ENCODE measurements at places on chromosomes 5 and 9. TPM values are rescaled to one million over a fixed set of nuclear protein-coding genes. Genes with fewer than 3 reads are reported as not detected.

DNA sequence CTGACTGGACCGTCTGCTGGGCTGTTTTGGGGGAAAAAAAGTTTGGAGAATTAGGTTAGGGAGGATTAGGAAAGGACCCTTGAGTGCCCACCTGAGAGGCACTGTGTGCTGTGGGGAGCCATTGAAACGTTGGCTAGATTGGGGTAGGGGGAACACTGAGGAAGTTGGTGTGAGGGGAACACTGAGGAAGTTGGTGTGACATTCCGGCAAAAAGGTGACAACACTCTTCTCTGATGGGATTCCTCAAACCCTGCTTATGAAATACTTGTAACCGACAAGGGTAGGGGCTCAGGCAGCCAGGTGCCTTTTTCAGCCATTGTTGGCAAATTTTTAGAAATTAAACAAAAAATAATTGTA is 1.0 kb downstream of the CYSTM1 start:
- peak overlapping the region; percentile 75 for H3K4me3 ChIP-seq
- H3K36me3 ChIP-seq = no peaks in the 10 kb centered on the region
- no peak overlapping the region for H3K27ac ChIP-seq
- H3K4me1 ChIP-seq = peaks cover 15% of the 10 kb centered on the region

- peaks cover 6% of the 10 kb centered on the region for H3K4me1 ChIP-seq
- H3K27ac ChIP-seq = no peak overlapping the region
- no peaks in the 10 kb centered on the region for H3K27me3 ChIP-seq
- H3K4me3 ChIP-seq = no peak overlapping the region
- no peak for DNase-seq
Measured at GRCh38 chr9:110440172-110440571, 102.5 kb upstream of the TXNDC8 start.

The SPATA31C1 gene
- total RNA-seq = not detected

- DNase-seq = no peak
- no peak overlapping the region for H3K27ac ChIP-seq
- H3K36me3 ChIP-seq = peaks cover 6% of the 10 kb centered on the region
- H3K4me3 ChIP-seq = no peak overlapping the region
- H3K27me3 ChIP-seq = no peaks in the 10 kb centered on the region
Measured at GRCh38 chr5:113552137-113552536, 38.6 kb downstream of the YTHDC2 start.

The ZFP37 gene
- 14.1 TPM for total RNA-seq

DNA sequence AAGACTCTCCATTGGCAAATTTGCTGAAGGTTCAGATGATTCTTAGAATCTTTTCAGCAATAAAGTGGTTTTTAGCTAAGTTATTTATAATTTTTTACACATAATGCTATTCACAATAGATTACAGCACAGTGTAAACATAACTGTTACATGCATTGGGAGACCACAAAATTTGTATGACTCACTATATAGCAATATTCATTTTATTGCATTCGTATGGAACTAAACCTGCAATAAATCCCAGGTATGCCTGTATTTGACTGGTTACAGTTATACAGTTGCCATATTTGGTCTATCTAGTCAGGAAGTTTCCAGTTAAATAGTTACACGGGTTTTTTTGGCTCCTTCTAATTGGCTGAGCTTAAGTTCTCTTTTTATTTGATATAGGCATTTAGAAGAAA is 220.8 kb downstream of the MRPS30 start:
- H3K4me3 ChIP-seq = no peak overlapping the region
- no peak for DNase-seq
- no peak overlapping the region for H3K27ac ChIP-seq
- H3K36me3 ChIP-seq = no peaks in the 10 kb centered on the region
- H3K4me1 ChIP-seq = no peaks in the 10 kb centered on the region
- H3K27me3 ChIP-seq = no peaks in the 10 kb centered on the region

DNA sequence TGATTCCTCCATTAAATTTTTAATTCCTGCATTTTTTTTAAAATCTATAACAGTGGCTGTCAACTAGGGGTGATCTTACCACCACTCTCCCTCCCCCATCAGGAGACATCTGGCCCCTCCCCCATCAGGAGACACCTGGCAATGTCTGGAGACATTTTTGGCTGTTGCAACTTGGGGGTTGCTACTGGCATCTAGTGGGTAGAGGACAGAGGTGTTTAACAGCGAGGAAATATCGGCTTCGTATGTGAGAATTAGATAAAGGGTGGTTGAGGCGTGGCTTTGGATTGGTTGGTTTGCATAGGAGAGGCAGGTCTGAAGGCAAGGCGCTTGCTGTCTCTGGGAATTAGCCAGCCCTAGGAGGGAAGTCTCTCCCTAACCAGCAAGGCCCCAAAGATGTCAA is 10.5 kb downstream of the CDHR2 start:
- H3K36me3 ChIP-seq = no peaks in the 10 kb centered on the region
- H3K27ac ChIP-seq = no peak overlapping the region
- no peaks in the 10 kb centered on the region for H3K4me1 ChIP-seq
- no peaks in the 10 kb centered on the region for H3K27me3 ChIP-seq
- DNase-seq = peak; percentile 13

The SPAAR gene
- not detected for total RNA-seq

DNA sequence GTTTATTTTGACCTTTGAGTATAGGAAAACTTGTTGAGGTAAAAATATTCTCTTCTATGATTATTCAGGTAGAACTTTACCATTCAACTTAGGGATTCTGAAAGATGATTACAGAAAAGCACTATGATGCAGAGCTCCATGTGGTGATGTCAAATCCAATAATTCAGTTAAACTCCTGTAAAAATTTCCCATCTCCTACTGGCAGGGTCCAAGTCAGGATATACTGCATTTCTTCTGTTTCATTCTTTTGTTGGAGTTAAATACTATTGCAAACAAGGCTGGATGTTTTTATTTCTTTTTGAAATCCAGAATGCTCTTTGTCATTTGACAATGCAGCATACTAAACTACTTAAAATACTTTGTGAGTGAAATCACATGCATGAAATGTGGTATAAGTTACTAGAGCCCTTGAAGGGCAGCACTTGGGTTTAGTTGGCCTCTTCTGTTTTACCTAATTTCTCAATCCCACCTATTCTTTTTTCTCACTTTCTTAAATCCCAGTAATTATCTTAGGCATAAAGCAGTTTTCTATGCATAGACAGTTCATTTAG is 204.5 kb downstream of the FBXL7 start:
- DNase-seq = no peak
- no peak overlapping the region for H3K27ac ChIP-seq
- H3K36me3 ChIP-seq = no peaks in the 10 kb centered on the region
- peaks cover 14% of the 10 kb centered on the region for H3K4me1 ChIP-seq

- no peak for DNase-seq
- H3K27ac ChIP-seq = no peak overlapping the region
- peak overlapping the region; percentile 45 for H3K4me3 ChIP-seq
Measured at GRCh38 chr9:33446240-33446945, 1.0 kb downstream of the AQP3 start.

DNA sequence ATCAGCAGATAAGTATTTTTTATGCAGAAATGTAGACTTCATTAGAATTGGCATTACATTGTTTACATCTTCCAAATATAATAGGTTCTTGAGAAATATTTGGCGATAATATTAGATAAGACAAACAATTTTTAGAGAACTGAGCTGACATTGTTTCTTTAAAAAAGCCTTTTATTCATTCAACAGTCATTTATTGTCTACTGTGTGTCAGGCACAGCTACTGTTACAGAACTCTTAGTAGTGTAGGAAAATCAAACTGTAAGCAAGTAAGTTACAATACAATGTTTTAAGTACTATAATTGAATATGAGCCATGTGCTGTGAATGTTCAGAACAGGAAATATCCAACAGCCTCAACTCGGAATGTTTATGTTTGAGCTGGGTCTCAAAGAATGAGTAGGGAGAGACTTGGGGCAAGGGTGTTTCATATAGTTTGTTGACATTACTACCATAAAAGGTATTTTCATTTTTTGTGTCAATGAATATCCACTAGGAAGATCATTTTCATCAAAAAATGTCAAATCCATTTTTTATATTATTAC is 114.0 kb downstream of the CDC42SE2 start:
- no peak for DNase-seq
- no peaks in the 10 kb centered on the region for H3K27me3 ChIP-seq
- no peaks in the 10 kb centered on the region for H3K4me1 ChIP-seq
- no peak overlapping the region for H3K4me3 ChIP-seq
- no peak overlapping the region for H3K27ac ChIP-seq
- no peaks in the 10 kb centered on the region for H3K36me3 ChIP-seq

GRCh38 chr5:69231851-69232250 is 2.8 kb upstream of the CDK7 start:
- H3K27ac ChIP-seq = no peak overlapping the region
- DNase-seq = no peak
- peaks cover 9% of the 10 kb centered on the region for H3K4me1 ChIP-seq
- H3K27me3 ChIP-seq = no peaks in the 10 kb centered on the region
- H3K4me3 ChIP-seq = no peak overlapping the region
- H3K36me3 ChIP-seq = peaks cover 10% of the 10 kb centered on the region

DNA sequence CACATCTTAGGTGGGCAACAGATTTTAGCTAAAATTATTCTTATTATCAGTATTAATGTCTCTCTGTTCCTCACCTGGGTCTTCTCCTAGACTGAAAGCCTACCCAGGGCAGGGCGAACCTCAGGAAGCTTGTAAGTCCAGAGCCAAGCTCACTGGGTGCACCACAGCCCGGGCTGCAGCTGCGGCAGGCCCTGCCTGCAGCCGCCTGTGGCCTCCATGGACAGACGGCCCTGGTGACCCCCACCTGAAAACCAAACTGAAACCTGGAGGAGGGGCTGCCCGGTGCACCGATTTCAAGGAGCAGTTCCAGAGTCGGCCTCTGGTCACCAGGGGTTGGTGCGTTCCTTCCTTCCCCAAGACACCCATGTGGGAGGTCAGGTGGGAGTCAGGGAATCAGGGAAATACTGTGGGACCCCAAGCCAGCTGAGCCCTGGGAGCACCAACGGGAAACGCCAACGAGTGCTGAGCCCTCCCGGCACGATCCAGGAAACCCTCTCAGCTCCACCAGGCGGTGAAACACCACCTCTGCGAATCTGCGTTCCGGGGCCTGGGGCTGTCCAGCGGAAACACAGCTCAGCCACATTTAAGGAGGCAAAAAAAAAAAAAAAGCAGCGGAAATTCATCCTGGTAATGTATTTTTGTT is 68.6 kb upstream of the PPP1R26 start:
- no peak overlapping the region for H3K27ac ChIP-seq
- DNase-seq = peak; percentile 21
- no peaks in the 10 kb centered on the region for H3K4me1 ChIP-seq
- no peak overlapping the region for H3K4me3 ChIP-seq
- peaks cover 11% of the 10 kb centered on the region for H3K27me3 ChIP-seq

The TNC gene
- total RNA-seq = 54.9 TPM

DNA sequence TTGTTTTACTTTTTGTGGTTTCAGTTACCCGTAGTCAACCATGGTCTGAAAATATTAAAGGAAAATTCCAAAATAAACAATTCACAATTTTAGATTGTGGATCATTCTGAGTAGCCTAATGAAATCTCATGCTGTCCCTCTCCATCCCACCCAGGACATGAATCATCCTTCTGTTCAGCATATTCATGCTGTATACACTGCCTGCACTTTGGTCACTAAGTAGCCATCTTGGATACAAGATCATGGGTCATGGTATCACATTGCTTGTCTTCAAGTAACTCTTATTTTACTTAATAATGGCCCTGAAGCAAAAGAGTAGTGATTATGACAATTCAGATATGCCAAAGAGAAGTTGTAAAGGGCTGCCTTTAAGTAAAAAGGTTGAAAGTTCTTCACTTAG is 536.5 kb upstream of the ACO1 start:
- no peaks in the 10 kb centered on the region for H3K27me3 ChIP-seq
- H3K36me3 ChIP-seq = no peaks in the 10 kb centered on the region
- no peaks in the 10 kb centered on the region for H3K4me1 ChIP-seq
- H3K27ac ChIP-seq = no peak overlapping the region

- H3K4me3 ChIP-seq = no peak overlapping the region
- no peaks in the 10 kb centered on the region for H3K27me3 ChIP-seq
- no peaks in the 10 kb centered on the region for H3K36me3 ChIP-seq
- H3K4me1 ChIP-seq = no peaks in the 10 kb centered on the region
- H3K27ac ChIP-seq = no peak overlapping the region
- DNase-seq = peak; percentile 84
Measured at GRCh38 chr9:93154293-93154903, 20.3 kb upstream of the NINJ1 start.

DNA sequence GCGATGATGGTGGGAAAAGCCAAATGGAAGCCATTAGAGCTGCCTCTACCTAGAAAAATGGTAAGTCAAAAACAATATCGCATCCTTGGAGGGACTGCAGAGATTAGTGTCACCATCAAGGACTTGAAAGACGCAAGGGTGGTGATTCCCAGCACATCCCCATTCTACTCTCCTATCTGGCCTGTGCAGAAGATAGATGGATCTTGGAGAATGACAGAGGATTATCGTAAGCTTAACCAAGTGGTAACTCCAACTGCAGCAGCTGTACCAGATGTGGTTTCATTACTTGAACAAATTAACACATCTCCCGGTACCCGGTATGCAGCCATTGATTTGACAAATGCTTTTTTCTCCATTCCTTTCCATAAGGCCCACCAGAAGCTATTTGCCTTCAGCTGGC is 23.8 kb downstream of the ERP44 start:
- no peak overlapping the region for H3K4me3 ChIP-seq
- no peak overlapping the region for H3K27ac ChIP-seq
- DNase-seq = no peak
- no peaks in the 10 kb centered on the region for H3K36me3 ChIP-seq
- no peaks in the 10 kb centered on the region for H3K27me3 ChIP-seq
- no peaks in the 10 kb centered on the region for H3K4me1 ChIP-seq

DNA sequence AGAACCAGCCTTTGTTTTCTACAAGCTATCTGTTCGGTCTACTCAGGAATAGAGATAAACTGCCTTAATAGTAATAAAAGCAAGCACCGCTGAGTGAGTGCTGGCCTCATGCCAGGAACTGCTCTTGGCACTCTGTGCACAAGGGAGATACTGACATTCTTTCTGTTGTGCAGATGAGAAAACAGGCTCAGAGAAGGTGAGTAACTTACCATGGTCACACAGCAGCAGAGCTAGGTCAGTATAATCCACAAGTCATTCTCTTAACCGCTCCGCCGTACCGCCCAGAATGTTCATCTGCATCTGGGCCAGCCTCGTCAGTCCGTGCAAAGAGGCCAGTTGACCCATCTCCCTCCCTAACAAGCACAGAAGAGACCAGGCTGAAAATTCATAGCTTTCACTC is 27.4 kb downstream of the QRFP start:
- H3K27ac ChIP-seq = no peak overlapping the region
- no peak for DNase-seq
- H3K27me3 ChIP-seq = no peaks in the 10 kb centered on the region
- no peaks in the 10 kb centered on the region for H3K36me3 ChIP-seq
- peaks cover 6% of the 10 kb centered on the region for H3K4me1 ChIP-seq

DNA sequence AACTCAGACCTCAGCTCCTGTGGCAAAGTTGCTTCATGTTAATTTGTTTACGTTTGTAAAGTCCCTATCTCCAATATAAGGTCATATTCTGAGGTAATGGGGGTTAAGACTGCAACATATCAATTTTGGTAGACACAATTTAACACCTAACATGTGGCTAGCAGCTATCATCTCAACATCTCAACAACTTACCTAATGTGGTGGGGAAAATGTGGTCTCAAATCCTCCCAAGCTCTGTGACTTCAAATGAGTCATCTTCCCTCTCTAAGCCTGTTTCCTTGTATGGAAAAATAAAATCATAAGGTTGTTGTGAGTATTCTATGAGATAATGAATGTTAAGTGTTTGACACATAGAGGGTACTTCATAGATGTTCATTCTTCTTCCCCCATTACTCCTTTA is 443.3 kb downstream of the CDK5RAP2 start:
- H3K27ac ChIP-seq = no peak overlapping the region
- H3K27me3 ChIP-seq = no peaks in the 10 kb centered on the region
- no peak for DNase-seq
- H3K36me3 ChIP-seq = no peaks in the 10 kb centered on the region

The WDR38 gene
- total RNA-seq = not detected

- DNase-seq = no peak
- H3K36me3 ChIP-seq = no peaks in the 10 kb centered on the region
- H3K27ac ChIP-seq = no peak overlapping the region
- H3K27me3 ChIP-seq = no peaks in the 10 kb centered on the region
Measured at GRCh38 chr9:95197692-95198271, 119.7 kb downstream of the FANCC start.

Data from neural progenitor cell (in vitro differentiated cells).